ENCODE measurements at places on chromosomes 3 and 15. TPM values are rescaled to one million over a fixed set of nuclear protein-coding genes. Genes with fewer than 3 reads are reported as not detected.
A peak's percentile ranks its signal among the peaks of the same experiment; 100 is the strongest.

DNA sequence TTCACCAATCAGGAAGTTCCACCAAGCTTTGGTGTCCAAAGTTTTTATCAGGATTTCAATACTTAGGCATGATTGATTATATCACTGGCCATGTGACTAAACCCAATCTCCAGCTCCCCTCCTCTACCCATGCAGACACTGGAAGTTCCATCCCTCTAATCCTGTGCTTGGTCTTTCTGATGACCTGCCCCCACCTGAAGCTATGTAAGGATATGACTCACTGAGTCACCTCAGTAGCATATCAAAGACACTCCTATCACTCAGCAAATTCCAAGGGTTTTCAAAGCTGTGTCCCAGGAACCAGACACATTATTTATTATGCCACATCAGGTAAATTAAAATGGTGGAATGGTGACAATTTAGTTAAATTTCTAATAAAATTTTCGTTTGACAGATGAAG is 158.9 kb downstream of the TAFA4 start:
- DNase-seq, result no peak

- no peak for DNase-seq
These were observed 32.9 kb upstream of the ACAD9 start for GRCh38 chr3:128846486-128846891.

- DNase-seq, result no peak
These were observed 9.5 kb downstream of the ISL2 start for GRCh38 chr15:76345880-76346668.

TF gene
- 0.24 TPM for total RNA-seq

GRCh38 chr3:45947361-45947760 is 4.1 kb downstream of the CXCR6 start:
- DNase-seq, result no peak

MAGEL2 gene
- not detected for total RNA-seq

- no peak for DNase-seq
These were observed 59.1 kb downstream of the SMAD6 start for GRCh38 chr15:66760968-66761725.

GRCh38 chr3:65712140-65712539 is 326.6 kb downstream of the MAGI1 start:
- no peak for DNase-seq

DNA sequence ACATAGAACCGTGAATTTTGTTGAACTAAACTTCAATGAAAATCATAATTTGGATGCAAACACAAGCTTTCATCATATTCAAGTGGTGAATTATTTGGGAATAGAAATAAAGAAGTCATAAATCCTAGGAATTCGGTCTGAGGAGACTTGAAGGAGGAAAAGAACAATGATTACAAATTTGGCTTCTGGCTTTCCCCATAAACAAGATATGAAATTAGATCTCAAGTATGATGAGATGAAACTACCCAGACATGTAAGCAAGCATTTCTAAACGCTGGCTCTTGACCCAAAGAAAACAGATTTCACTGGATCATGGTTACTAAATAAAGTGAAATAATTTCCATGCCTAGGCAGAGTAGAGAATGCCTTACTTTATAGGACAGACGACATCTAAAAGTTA is 146.9 kb upstream of the LRTM1 start:
- no peak for DNase-seq

PIERCE2 gene
- total RNA-seq, result 1.4 TPM

EFCC1 gene
- under 0.01 TPM for total RNA-seq

GRCh38 chr15:98978153-98978552 is 29.4 kb downstream of the PGPEP1L start:
- peak; percentile 31 for DNase-seq

POLQ gene
- total RNA-seq, result 8.4 TPM

GRCh38 chr3:53145713-53146080 is 15.3 kb upstream of the PRKCD start:
- DNase-seq, result no peak

DCBLD2 gene
- total RNA-seq, result 310 TPM

NCBP2 gene
- 47.5 TPM for total RNA-seq

- peak; percentile 92 for DNase-seq
These were observed 31.6 kb downstream of the SCAP start for GRCh38 chr3:47444103-47444502.

DNA sequence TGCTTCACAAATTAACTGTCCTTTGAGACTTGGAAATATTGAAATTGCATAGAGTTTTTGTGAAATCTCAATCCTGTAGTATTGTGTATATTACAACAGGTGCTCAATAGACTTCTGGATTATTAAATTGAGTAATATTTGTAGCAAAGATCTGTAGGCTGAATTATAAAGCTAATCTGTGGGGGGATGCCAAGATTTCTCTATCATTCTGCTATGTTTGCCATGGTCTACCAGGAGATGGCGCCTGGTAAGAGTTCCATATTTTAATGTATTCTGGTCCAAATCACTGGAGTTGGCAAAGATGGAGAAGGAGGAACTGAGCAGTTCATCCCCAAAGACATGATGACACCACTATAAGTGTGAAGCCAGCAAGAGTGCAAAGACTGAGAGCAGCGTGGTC is 340.9 kb upstream of the TPRG1 start:
- DNase-seq, result no peak

CHDH gene
- 11.0 TPM for total RNA-seq

DNA sequence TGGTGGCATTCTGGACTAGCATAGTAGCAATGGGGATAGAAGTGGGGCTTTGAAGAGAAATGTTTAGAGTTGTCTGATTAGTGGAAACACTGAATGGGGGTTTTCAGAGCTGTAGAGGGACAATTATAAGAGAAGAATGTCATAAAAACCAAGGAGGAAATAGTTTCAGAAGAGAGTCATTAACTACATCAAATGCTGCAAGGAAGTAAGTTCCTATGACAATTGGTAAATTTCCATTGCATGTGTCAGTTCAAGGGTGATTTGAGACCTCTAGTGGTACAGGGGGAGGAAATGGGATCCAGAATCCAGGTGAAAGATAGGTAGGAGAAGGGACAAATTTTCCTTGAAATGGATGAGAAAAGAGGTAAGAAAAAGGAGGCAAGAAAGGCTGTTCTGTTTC is 68.3 kb upstream of the TBC1D5 start:
- peak; percentile 33 for DNase-seq

DNA sequence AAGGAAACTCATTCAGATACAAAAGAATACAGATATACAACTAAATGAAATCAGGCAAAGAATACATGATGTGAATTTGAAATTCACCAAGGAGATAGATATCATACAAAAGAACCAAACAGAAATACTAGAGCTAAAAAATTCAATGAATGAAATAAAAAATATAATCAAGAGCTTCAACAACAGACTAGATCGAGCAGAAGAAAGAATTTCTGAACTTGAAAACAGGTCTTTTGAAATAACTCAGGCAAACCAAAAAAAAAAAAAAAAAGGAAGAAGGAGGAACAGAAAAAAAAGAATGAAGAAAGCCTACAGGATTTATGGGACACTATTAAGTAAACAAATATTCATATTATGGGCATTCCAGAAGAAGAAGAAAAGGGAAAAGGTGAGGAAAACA is 137.8 kb downstream of the DMXL2 start:
- DNase-seq, result no peak

- no peak for DNase-seq
These were observed 309.7 kb upstream of the C2CD4B start for GRCh38 chr15:62474771-62475124.

SRP14 gene
- total RNA-seq, result 145 TPM

PLA2G4E gene
- 0.45 TPM for total RNA-seq
